ENCODE measurements at places on chromosomes 5 and 9. TPM values are rescaled to one million over a fixed set of nuclear protein-coding genes. Genes with fewer than 3 reads are reported as not detected.

The TAF11L5 gene
- polyA plus RNA-seq, result not detected

DNA sequence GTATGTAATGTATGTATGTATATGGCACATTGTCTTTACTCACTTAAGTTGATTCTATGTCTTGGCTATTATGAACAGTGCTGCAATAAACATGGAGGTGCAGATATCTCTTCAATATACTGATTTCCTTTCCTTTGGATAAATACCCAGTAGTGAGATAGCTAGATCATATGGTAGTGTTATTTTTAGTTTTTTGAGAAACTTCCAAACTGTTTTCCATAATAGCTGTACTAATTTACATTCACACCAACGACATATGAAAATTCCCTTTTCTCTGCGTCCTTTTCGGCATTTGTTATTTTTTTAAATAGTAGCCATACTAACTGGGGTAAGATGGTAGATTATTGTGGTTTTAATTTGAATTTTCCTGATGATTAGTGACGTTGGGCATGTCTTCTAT lies 445.6 kb downstream of the NFIB start:
- no peaks in the 10 kb centered on the region for H3K4me1 ChIP-seq
- H3K27ac ChIP-seq, result no peak overlapping the region
- DNase-seq, result no peak
- H3K27me3 ChIP-seq, result no peaks in the 10 kb centered on the region

DNA sequence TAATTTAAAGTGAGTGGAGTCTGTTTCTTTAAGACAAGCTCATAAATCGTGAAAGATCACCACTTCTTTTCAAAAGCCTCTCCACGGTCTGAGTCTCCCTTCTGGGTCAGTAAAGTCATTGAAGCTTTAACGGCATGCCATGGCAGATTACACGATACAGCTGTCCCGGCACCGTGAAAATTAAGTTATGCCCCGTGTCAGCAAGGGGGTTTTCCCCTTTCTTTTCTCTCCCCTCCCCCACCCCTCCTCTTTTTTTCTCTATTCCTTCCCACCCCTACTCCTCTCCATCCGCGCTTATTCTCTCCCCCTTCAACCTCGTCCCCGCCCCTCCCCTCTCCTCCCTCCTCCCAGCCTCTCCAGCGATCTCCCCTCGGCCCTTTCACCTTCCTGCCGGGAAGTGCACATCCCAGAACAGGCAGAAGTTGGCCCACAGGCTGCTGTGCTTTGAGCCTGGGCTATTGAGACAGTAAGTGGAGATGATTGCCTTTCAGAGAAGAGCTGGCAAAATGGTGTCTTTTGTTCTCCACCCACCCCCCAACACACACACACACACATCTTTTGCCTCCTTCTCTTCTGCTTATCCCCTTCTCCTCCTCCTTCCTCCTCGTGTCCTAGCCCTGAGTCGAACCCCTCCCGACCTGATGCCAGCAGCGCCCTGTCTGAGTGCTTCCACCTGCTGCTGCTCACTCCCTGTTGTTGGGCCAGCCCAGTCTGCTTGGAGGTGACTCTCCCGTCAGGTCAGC lies 44.1 kb downstream of the GAS1 start:
- H3K27me3 ChIP-seq, result no peaks in the 10 kb centered on the region
- H3K4me1 ChIP-seq, result no peaks in the 10 kb centered on the region
- no peaks in the 10 kb centered on the region for H3K36me3 ChIP-seq
- H3K27ac ChIP-seq, result no peak overlapping the region

GRCh38 chr9:6330958-6331634 lies 2.9 kb downstream of the TPD52L3 start:
- no peaks in the 10 kb centered on the region for H3K36me3 ChIP-seq
- peaks cover 2% of the 10 kb centered on the region for H3K27me3 ChIP-seq

DNA sequence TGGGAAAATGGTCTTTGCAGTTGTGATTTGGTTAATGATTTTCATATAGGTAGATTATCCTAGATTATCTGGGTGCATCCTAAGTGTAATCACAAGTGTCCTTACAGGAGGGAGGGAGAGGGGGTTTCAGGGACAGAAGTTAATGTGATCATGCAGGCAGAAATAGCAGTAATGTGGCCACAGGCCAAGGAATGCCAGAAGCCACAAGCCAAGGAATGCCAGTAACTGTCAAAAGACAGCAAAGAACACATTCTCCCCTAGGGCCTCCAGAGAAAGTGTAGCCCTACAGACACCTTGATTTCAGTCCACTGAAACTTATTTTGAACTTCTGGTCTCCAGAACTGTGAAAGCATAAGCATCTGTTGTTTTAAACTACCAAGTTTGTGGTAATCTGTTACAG lies 2074.5 kb downstream of the MAT2B start:
- no peaks in the 10 kb centered on the region for H3K4me1 ChIP-seq
- peak; percentile 38 for DNase-seq
- H3K36me3 ChIP-seq, result no peaks in the 10 kb centered on the region
- H3K4me3 ChIP-seq, result no peak overlapping the region

- no peaks in the 10 kb centered on the region for H3K4me1 ChIP-seq
- no peak overlapping the region for H3K27ac ChIP-seq
- H3K27me3 ChIP-seq, result peaks cover 65% of the 10 kb centered on the region
- no peak overlapping the region for H3K4me3 ChIP-seq
- no peak for DNase-seq
Measured at GRCh38 chr9:34627716-34628655, 880 bp downstream of the ARID3C start.

The RC3H2 gene
- 29.4 TPM for polyA plus RNA-seq

DNA sequence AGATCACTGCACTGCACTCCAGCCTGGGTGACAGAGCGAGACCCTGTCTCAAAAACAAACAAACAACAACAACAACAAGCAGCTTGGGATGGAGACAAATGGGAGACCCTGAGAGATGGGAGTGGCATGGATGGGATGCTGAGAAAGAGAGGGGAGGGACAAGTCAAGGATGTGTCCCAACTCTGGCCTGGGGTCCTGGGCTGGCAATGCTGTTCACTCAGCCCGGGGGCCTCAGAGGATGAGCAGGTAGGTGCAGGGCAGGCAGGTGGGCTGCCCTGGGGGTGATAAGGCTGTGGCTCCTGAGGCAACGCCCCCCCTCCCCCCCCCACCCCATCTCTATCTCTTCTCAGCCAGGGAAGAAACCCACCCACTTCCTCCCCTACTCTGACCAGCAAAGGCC lies 123.0 kb downstream of the LHX2 start:
- H3K27me3 ChIP-seq, result peaks cover 5% of the 10 kb centered on the region
- no peak overlapping the region for H3K4me3 ChIP-seq
- no peaks in the 10 kb centered on the region for H3K36me3 ChIP-seq
- no peak for DNase-seq

DNA sequence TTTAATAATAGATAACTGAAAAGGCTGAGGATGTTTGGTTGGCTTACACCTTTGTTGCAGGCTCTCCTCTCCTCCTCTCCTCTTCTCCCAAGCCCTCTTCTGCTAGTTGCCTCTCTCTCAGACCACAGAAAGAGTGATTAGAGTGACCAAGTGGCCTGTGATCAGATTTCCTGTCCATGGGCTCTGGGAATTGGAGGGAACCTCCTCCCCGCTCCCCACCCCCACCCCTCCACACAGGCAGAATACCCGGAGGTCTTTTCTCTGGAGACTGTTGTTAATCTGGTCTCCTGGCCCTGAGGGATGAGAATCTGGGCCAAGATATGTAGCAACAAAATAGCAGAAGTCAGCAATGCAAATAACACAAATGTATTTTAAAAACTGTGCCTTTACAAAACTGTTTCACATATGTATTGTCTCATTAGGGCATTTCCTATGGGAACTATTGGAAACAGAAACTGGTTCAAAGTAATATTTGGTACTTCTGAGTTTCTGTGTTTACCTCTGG lies 361.3 kb downstream of the NR2F1-AS1 start:
- no peak overlapping the region for H3K4me3 ChIP-seq
- H3K27ac ChIP-seq, result no peak overlapping the region
- DNase-seq, result no peak
- H3K27me3 ChIP-seq, result no peaks in the 10 kb centered on the region

The SLC25A2 gene
- not detected for polyA plus RNA-seq

GRCh38 chr9:80893190-80893589 lies 796.2 kb downstream of the TLE1 start:
- DNase-seq, result no peak
- H3K36me3 ChIP-seq, result no peaks in the 10 kb centered on the region
- no peaks in the 10 kb centered on the region for H3K27me3 ChIP-seq
- H3K4me1 ChIP-seq, result no peaks in the 10 kb centered on the region
- no peak overlapping the region for H3K4me3 ChIP-seq

- H3K36me3 ChIP-seq, result no peaks in the 10 kb centered on the region
- H3K4me1 ChIP-seq, result peaks cover 18% of the 10 kb centered on the region
- H3K4me3 ChIP-seq, result no peak overlapping the region
- DNase-seq, result no peak
- no peaks in the 10 kb centered on the region for H3K27me3 ChIP-seq
Measured at GRCh38 chr9:22119522-22120158, 110.5 kb upstream of the CDKN2B start.

GRCh38 chr5:179816401-179816795 lies 4.3 kb upstream of the SQSTM1 start:
- H3K4me3 ChIP-seq, result no peak overlapping the region
- no peak overlapping the region for H3K27ac ChIP-seq
- peaks cover 22% of the 10 kb centered on the region for H3K4me1 ChIP-seq
- peaks cover 6% of the 10 kb centered on the region for H3K36me3 ChIP-seq
- DNase-seq, result no peak

The SLC6A7 gene
- polyA plus RNA-seq, result not detected

GRCh38 chr9:131432050-131432449 lies 38.2 kb downstream of the PRRC2B start:
- H3K4me3 ChIP-seq, result no peak overlapping the region
- H3K36me3 ChIP-seq, result peaks cover 9% of the 10 kb centered on the region
- peaks cover 29% of the 10 kb centered on the region for H3K4me1 ChIP-seq
- no peak for DNase-seq
- no peaks in the 10 kb centered on the region for H3K27me3 ChIP-seq
